Fibroblast of lung (primary cell): ENCODE measurements at places on chromosomes 16 and 17. TPM values are rescaled to one million over a fixed set of nuclear protein-coding genes. Genes with fewer than 3 reads are reported as not detected.

- H3K4me3 ChIP-seq, result no peak overlapping the region
- no peaks in the 10 kb centered on the region for H3K36me3 ChIP-seq
- no peak overlapping the region for H3K27ac ChIP-seq
- peak; percentile 20 for DNase-seq
- no peaks in the 10 kb centered on the region for H3K27me3 ChIP-seq
Observed at GRCh38 chr17:49358641-49359247, 3.3 kb downstream of the ZNF652 start.

DNA sequence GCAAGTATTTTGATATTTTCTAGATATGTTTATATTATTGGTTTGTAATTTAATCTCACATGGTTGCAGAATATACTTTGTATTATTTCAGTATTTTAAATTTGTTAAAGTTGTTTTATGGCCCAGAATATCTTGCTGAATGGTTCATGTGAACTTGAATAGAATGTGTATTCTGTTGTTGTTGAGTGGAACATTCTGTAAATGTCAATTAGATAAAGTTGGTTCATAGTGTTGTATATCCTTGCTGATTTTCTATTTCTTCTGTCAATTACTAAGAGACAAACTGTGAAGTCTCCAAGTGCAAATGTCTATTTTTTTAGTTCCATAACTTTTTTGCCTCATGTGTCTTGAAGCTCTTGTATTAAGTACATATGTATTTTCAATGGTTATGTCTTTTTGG, 411.7 kb downstream of the NPIPA7 start:
- H3K27me3 ChIP-seq, result no peaks in the 10 kb centered on the region
- no peak for DNase-seq
- no peaks in the 10 kb centered on the region for H3K36me3 ChIP-seq
- H3K4me1 ChIP-seq, result no peaks in the 10 kb centered on the region
- H3K27ac ChIP-seq, result no peak overlapping the region

GRCh38 chr17:55202896-55203295, 61.9 kb upstream of the HLF start:
- no peaks in the 10 kb centered on the region for H3K4me1 ChIP-seq
- DNase-seq, result no peak
- no peak overlapping the region for H3K4me3 ChIP-seq
- no peaks in the 10 kb centered on the region for H3K36me3 ChIP-seq
- H3K27me3 ChIP-seq, result no peaks in the 10 kb centered on the region

The HBM gene
- total RNA-seq, result not detected in 2 replicates

The MYH1 gene
- total RNA-seq, result not detected in 2 replicates

The ARL6IP1 gene
- 116 and 224 TPM in 2 replicates for total RNA-seq

DNA sequence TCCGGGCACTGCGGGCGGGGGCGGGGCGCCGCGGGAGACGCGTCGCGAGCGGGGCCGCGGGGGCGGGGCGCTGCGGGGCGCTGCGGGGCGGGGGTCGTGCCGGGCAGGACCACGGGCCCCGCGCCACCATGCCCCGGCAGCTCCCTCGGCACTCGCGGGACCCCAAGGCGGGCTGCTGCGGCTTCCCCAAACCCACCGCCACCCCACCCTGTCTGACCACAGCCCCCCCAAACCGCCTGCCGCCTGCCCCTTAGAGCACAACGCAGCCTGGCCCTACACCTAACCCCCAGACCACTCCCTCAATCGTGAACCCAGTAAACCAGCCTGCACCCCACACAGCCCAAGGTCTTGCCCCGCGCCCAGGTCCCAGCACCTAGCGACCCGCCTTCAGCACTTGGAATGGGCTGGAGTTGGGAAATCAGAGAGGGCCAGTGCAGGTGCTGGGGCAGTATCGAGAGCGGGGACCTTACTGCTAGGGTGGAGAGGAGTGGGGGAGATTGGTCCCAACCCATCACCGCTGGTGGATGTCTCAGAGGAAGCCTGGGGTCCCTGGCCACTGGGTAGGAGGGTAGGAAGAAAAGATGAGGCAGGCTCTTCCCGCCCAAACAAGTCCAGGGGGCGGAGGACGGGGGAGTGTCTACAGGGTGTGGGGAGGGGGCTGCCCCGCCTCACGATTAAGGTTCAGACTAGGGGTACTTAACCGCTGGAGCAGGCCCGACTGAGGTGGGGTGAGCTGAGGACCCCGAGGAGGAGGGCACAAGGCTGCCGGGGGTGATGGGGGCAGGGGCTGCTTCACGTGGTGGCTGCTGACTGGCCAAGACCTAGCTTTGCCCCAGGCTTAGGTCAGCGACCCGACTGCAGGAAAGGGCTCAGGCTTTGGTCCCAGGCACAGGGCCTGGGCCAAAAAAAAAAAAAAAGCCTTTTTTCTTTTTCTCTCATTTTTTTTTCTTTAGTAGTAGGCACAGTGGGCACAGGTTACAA, 539 bp upstream of the VAMP2 start:
- peak overlapping the region; percentile 98 for H3K27ac ChIP-seq
- H3K4me3 ChIP-seq, result peak overlapping the region; percentile 75
- peaks cover 12% of the 10 kb centered on the region for H3K36me3 ChIP-seq

DNA sequence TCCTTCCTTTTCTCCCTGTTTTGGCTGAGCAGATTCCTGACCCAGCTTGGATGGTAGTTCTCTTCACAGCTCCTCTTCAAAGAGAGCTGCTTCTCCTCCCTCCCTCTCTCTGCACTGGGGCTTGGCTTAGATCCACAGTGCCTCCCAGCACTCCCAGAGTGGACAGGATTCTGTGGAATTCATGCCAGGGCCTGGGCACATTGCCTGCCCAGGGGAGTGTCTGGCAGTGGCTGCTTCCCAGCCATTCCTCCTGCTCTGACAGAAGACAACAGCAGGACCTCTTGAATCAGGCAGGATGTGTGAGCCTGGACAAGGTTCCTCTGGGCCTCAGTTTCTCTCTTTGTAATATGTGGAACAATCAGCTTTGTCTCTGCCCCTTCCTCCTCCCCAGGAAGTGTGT, 4.5 kb upstream of the MMP28 start:
- H3K27ac ChIP-seq, result no peak overlapping the region
- H3K36me3 ChIP-seq, result no peaks in the 10 kb centered on the region
- peaks cover under 1% of the 10 kb centered on the region for H3K4me1 ChIP-seq
- no peak overlapping the region for H3K4me3 ChIP-seq
- DNase-seq, result peak; percentile 56

GRCh38 chr16:84566545-84567257, 51.2 kb downstream of the COTL1 start:
- no peak overlapping the region for H3K4me3 ChIP-seq
- DNase-seq, result no peak

The SLC5A11 gene
- under 0.01 TPM in 1 of 2 replicates, not detected in the other for total RNA-seq

DNA sequence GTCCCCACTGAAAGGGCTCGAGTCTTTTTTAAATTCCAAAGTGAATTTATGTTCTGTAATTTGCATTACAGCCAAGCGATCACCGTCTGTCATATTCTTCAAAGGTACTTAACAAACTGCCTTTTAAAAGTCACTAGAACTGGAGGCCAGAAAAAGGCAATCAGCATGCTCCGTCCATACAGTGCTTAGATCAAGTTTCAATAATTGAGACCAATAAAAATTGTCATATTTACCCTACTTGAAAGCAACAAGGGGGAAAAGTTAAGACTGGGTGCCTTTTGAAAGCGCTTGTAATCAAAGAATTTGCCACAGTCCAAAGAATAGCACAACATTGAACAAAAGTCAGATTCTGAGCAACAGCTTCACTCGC, 9.0 kb upstream of the ZFHX3 start:
- peak overlapping the region; percentile 26 for H3K4me3 ChIP-seq
- peak; percentile 51 for DNase-seq

- H3K4me1 ChIP-seq, result peaks cover 14% of the 10 kb centered on the region
- no peaks in the 10 kb centered on the region for H3K27me3 ChIP-seq
- DNase-seq, result no peak
Observed at GRCh38 chr17:73067075-73067474, 25.4 kb downstream of the SLC39A11 start.

DNA sequence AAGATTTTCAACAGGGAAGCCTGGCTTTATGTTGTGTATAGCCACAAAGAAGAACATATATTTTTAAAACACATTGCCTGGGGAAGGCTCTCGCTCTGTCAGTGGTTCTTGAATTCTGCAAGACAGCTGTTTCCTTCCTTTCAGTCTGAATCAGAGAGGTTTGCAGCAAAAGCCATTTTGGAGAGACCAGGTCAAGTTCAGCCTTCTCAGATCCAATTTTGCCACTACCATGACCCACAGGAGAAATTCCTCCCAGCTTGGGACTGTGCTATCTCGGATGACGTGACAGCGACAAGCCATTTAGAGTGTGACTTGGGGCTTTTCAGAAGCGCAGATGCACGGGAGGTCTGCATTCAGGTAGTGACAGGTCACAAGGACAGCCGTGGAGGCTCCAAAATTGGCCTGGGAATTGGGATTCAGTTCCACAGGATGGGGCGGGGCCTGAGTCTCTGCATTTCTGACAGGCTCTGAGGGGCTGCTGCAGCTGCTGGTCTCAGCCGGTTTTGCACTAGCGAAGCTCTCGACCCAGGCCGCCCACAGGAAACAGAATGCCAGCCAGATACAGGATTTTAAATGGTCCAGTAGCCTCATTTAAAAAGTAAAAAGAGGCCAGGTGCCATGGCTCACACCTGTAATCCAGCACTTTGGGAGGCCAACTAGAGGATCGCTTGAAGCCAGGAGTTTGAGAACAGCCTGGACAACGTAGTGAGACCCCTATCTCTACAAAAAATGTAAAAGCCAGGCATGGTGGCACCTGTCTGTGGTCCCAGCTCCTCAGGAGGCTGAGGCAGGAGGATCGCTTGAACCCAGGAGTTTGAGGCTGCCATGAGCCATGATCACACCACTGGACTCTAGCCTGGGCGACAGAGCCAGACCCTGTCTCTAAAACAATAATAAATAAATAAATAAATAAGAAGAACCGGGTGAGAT, 196.6 kb upstream of the CIBAR2 start:
- no peaks in the 10 kb centered on the region for H3K27me3 ChIP-seq
- no peak for DNase-seq
- no peak overlapping the region for H3K27ac ChIP-seq
- H3K4me1 ChIP-seq, result no peaks in the 10 kb centered on the region
- H3K4me3 ChIP-seq, result no peak overlapping the region

DNA sequence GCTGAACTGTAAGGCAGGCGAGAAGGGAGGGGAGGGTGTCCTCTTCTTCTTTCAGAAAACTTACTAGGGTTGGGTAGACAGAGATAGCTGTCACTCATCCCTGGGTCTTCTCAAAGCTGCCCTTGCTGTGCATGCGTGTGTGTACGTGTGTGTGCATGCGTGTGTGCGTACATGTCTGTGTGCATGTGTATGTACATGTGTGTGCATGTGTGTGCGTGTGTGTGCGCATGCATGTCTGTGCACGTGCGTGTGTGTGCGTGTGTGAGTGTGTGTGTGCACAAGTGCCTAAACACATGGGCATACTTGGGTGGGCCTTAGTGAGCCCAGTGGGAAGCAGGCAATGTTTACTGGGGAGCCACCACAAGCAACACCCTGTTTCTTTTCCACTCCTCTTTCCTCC, 154.8 kb upstream of the TNRC6C start:
- no peaks in the 10 kb centered on the region for H3K4me1 ChIP-seq
- H3K4me3 ChIP-seq, result no peak overlapping the region
- no peaks in the 10 kb centered on the region for H3K36me3 ChIP-seq
- peaks cover 5% of the 10 kb centered on the region for H3K27me3 ChIP-seq
- DNase-seq, result no peak

The DDX52 gene
- total RNA-seq, result 18.7 and 20.6 TPM in 2 replicates

DNA sequence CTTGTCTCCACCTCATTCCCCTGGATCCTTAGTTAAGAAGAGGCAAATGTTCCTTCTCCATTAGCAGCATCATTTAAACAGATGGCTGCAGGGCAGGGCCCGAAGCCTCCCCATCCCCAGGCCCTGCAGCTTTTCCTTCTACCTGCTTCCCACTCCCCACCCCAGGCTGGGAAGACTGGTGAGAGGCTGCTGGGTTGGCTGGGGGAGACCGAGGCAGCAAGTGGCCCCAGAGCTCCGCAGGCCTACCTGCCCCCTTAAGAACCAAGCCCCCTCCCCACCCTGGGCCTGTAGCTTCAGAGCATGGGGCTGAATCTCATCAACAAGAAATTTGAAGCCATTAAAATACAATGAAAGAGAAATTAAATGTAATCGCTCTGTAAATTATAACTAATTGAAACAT, 22.1 kb upstream of the RPL38 start:
- H3K27ac ChIP-seq, result no peak overlapping the region
- no peaks in the 10 kb centered on the region for H3K27me3 ChIP-seq
- no peaks in the 10 kb centered on the region for H3K4me1 ChIP-seq
- no peak for DNase-seq
- no peak overlapping the region for H3K4me3 ChIP-seq

DNA sequence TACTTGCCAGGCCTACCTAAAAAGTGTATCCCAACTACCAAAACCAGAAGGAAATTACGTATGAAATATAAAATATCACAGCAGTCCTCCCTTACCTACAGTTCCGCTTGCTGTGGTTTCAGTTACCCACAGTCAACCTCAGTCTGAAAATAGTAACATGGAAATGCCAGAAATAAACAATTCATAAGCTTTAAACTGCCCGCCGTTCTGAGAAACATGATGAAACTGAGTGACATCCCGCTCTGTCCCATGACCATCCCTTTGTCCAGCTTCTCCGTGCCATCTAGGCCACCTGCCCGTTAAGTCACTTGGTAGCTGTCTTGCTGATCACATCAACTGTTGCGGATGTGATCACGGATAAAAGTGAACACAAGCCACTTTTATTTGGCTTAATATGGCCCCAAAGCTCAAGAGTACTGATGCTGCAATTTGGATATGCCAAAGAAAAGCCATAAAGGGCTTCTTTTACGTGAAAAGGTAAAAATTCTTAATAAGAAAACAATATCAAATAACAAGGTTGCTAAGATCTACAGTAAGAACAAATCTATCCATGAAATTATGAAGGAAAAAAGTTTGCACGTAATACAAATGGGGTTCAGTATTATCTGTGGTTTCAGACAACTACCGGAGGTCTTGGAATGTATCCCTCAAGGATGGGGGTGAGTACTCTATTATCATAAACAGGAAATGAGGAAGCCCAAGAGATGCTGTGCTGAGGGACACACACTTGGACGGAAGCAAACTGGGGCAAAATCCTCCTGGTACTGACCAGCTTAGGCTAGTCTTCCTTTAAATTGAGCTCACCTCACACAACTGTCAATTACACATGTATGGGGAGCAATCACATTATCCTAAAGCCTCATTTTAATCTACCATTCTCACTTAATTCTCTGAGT, 8.2 kb downstream of the USP22 start:
- peak; percentile 38 for DNase-seq
- no peaks in the 10 kb centered on the region for H3K27me3 ChIP-seq
- peak overlapping the region; percentile 8 for H3K27ac ChIP-seq
- H3K36me3 ChIP-seq, result peaks cover 3% of the 10 kb centered on the region
- H3K4me1 ChIP-seq, result peaks cover 24% of the 10 kb centered on the region

- no peaks in the 10 kb centered on the region for H3K4me1 ChIP-seq
- peak; percentile 25 for DNase-seq
- no peak overlapping the region for H3K27ac ChIP-seq
- H3K4me3 ChIP-seq, result no peak overlapping the region
Observed at GRCh38 chr16:87047221-87048037, 269.8 kb downstream of the C16orf95 start.

The TMEM231 gene
- total RNA-seq, result 4.1 and 9.6 TPM in 2 replicates

GRCh38 chr16:67805718-67806427, 487 bp downstream of the RANBP10 start:
- H3K36me3 ChIP-seq, result peaks cover 2% of the 10 kb centered on the region
- peaks cover 6% of the 10 kb centered on the region for H3K4me1 ChIP-seq
- no peaks in the 10 kb centered on the region for H3K27me3 ChIP-seq
- H3K27ac ChIP-seq, result peak overlapping the region; percentile 74
- no peak for DNase-seq

- no peaks in the 10 kb centered on the region for H3K36me3 ChIP-seq
- H3K27me3 ChIP-seq, result no peaks in the 10 kb centered on the region
- DNase-seq, result no peak
- no peak overlapping the region for H3K4me3 ChIP-seq
- H3K4me1 ChIP-seq, result no peaks in the 10 kb centered on the region
Observed at GRCh38 chr17:22217135-22217534, 524.8 kb downstream of the KCNJ18 start.

The PRSS36 gene
- 0.17 TPM in 1 of 2 replicates, not detected in the other for total RNA-seq
